ENCODE measurements at places on chromosomes 2 and 18.

- no peak for DNase-seq
These were observed 143.0 kb downstream of the TANC1 start for GRCh38 chr2:159111346-159111927.

DNA sequence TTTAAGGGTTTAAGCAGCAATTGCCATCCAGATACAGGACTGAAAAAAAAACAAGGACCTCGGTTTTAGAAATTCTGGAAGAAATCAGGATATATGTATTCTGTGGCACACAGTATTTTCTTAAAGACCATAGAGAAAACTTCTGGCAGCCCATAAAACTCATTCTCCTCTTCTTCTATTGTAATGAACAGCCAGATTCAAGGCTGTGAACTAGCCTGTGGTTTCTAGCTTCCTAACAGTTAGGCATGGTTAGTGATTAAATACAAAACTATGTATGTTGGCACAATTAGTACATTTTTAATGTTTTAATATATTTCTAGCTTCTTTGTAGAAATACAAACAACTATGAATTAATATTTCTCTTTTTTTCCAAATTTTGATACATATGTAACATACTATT, 555.7 kb downstream of the DSC3 start:
- no peak for DNase-seq

DNA sequence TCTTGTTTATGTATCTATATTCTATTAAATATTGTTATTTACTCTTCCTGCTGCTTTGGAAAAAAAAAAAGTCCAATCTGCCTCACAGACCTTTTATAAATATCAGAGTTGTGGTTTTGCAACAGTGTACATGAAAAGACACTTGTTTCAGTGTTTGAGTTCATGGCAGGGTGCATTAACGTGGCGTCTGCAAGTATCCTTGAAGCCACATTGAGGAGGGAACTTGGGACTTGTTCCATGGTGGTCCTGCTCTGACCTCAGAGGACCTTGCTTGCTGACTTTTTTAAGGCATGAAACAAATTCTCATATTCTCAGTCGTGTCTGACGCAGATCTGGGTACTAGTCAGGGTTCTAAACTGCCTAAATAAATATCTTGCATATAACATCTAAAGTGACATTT, 55.1 kb downstream of the CRIM1 start:
- DNase-seq, result no peak

GRCh38 chr2:197258580-197258979, 52.0 kb downstream of the ANKRD44 start:
- no peak for DNase-seq

GRCh38 chr2:241553512-241553830, 5.1 kb upstream of the BOK start:
- no peak for DNase-seq

- DNase-seq, result no peak
These were observed 191.6 kb upstream of the AGAP1 start for GRCh38 chr2:235302263-235302662.

DNA sequence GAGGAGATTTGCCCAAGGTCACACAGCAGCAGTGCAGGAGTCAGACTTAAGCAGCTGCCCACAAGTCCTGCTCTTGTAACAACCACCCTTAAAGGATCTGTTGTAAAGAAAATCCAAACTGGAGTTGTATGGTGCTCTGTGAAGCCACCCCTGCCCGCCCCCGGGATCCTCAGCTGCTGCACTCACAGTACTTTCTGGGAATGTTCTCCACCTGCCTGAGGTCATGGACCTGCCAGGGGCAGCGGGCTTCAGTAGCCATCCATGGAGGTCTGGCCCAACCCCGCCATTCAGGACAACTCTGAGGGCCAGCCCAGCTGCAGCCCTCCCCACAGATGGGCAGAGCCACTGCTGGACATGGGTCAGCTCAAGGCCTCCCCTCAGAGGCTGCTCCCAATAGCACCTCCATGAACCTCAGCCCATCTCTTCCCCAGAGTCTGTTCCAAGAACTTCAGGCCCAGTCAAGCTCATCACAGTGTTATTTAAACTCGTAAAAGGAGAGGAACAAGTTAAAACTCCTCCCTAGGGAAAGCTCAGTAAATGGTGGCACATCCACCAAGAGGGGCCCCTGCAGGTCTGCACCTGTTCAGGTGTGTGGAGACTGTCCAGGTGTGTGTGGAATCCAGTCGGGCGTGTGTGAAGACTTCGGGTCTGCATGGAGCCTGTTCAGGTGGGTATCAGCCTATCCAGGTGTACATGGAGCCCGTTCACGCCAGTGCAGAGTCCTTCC, 39.4 kb upstream of the GPC1 start:
- no peak for DNase-seq

- peak; percentile 63 for DNase-seq
These were observed 48.0 kb upstream of the MRPL33 start for GRCh38 chr2:27723372-27724144.

DNA sequence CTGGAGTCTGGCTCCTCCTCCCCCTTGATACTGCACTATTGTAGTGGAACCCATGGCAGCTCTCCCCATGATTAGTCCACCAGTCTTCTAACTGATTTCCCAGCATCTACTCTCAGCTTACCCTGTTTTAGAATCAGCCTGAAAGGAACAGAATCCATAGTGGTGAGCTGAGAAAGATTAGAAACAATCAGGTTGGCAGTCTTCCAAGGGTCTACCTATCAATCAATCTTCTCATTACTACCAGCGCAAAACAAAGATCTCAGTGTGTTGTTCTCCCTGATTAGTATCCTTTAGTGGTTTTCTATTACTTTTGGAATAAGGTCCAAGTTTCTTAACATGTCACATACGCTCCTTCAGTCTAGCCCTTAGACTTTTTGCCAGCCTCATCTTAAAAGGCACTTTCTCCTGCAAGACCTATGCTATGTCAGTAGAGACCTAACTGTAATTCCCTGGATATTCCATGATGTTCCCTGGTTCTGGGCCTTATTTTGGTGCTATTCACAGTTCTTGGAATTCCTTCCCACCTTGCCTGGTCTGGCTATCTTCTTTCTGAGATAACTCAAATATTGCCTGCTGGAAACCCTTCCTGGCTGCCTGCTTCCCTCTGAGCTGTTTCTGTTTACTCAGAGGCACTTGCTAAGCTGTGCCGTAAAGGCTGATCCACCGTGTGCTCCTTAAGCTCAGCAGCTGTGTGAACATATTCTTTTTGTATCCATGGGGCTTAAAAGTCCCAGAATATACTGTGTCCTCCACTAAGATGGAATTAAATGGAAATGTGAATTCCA, 32.6 kb downstream of the LAMA3 start:
- DNase-seq, result no peak

- DNase-seq, result no peak
These were observed 33.7 kb downstream of the SETBP1 start for GRCh38 chr18:44714376-44714775.

GRCh38 chr2:190465060-190465459, 56.9 kb downstream of the MFSD6 start:
- no peak for DNase-seq

DNA sequence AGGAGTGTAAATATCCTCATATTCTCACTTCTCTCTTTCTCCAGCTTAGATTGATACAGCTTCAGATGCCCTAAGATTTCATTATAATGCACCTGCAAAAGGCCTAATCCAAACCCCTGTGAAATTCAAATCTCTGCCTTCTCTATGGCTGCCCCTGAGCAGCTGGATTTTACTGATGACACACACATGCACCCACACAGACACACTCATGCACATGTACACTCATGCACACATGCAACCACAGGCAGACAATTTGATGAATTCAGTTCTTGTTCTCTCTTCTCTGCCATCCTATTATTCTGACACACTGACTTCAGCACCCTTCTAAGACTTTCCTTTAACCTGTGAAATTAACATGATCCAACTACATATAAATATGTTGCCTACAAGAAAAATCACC, 563.2 kb downstream of the RNF144A start:
- DNase-seq, result no peak

GRCh38 chr2:230932556-230933511, 7.8 kb upstream of the GPR55 start:
- DNase-seq, result no peak

GRCh38 chr2:133025004-133025403, 355.0 kb upstream of the LYPD1 start:
- DNase-seq, result no peak

DNA sequence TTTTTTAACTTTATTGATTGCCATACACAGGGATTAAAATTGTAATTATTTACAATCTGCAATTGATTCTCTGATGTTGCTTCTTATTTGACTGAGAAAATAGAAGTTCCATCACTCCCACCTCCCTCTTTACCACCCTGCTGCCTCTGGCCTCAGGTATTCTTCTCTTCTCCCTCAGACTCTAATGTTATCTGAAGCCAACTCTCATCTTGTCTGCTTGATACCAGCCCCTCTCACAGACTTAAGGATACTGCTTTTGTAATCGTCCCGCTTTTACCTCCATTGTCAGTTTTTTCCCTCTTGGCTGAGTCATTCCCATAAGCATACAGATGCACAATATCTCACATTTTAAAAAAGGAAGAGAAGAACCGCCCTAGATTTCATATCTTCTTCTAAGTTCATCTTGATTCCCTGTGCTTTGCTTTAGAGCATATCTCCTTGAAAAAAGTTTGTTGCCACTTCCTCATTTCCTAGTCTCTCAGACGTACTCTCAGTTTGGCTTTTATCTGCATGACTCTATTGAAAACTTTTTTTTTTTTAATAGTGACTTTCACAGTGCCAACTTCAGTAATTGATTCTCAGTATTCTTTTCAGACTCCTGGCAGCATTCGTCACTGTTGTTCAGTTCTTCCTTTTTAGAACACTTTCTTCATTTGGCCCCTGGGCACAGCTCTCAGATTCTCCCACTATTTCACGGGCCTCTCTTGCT, 31.1 kb downstream of the SPAG16 start:
- DNase-seq, result no peak

GRCh38 chr18:31722369-31722957, 38.1 kb upstream of the B4GALT6 start:
- DNase-seq, result peak; percentile 93

DNA sequence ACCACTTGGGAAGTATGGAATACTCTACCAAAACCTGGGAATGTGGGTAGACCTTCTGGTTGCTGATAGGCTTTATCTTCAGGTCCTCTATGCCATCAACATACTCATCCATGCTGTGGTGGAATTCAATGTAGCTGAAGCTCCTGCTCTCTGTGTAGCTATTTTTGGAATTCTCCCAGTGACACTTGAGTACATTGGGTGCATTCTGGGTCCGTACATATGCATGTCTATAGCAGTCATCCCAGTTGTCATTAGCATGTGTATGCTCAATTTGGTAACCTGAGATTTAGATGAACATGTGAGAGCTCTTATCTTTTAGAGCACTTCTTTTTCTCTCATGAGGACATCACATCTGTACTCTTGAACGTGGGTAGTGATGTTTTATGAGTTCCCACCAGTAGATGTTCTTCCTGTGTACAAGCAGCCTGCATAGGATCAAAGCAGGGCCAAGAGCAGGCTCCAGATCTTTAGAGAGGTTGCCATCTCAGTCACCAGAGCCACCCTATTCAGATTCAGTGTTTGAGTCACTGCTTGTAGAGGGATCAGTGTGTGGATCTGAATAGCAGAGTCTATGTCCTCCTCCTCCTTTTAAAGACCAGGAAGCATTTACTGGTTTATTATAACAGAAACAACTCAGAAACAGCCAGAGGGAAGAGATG, 65.9 kb downstream of the MGAT5 start:
- no peak for DNase-seq

- DNase-seq, result no peak
These were observed 70.3 kb upstream of the CTLA4 start for GRCh38 chr2:203797276-203797675.

DNA sequence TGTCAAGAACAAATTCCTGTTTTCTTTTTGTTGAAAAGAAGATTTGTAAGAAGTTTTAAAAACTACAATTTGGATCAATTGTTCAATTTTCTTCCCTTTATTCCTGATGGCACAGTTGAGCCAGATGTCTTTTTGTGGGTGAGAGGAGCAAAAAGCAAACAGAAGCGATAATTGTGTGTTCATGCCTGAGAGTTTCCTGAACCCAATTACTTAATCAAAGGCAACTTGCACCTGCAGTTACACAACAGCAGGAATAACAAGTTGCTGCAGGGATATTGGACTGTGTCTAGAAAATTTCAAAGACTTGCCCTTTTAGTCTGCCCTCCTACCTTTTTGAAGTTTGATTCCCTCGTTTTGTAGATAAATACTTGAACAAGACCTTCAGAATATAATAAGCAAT, 383.6 kb downstream of the DSEL start:
- DNase-seq, result no peak

- DNase-seq, result no peak
These were observed 8.4 kb downstream of the PHLPP1 start for GRCh38 chr18:62723666-62724281.

DNA sequence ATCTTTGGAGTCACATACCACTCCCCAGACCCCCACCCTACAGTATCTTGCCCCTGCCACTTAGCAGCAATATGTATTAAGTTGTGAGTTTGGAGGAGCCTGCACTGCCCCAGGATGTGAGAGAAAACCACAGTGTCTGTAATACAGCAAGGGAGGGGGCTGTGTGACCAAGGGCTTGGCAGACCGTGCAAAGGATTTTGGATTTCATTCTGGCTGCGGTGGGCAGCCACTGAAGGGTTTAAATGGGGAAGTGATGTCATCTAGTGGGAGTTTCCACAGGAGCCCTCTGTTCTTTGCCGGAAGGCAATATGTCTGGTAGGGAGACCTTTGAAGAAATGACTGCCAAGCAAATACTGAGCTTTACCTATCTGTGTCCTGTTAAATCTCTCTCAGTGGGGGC, 202.4 kb downstream of the FHOD3 start:
- no peak for DNase-seq

DNA sequence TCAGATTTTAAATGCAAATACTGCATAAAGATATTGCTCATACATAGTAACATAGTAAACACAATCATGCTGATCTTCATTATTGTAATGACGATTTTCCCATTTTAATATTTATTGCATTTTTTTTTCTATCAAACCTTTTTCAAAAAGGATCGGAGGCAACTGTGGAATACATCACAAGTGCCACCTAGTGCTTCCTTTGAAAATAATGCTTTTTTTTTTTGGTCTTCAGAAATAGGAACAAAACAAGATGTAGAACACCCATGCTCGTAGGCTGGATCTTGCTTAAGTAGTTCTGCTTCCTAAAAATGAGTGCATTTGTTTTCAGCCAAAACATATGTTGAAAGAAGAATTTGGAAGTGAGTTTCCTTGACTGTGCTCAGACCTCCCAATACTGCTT, 35.7 kb upstream of the GPR155 start:
- no peak for DNase-seq

DNA sequence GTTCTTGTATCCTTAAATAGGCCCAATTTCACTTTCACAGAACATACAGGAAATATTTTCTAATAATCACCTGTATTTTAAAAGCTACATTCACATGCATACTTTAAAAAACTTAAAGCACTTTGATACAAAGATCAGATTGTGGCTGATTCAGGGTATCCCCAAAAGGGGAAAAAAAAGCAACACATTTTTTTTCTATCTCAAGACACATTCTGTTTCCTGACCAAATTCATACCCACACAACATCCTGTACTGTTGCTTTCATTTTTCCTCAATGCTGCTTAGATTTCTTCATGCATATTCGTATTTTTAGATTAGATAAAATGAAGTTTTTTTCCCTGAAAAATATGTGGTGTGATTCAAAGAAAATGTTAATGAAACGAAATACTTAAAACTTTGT, 122.5 kb downstream of the TMEFF2 start:
- no peak for DNase-seq

- DNase-seq, result no peak
These were observed 59.5 kb downstream of the LRRTM1 start for GRCh38 chr2:80244905-80245584.
